ENCODE measurements at places on chromosomes 2 and 18.
A peak's percentile ranks its signal among the peaks of the same experiment; 100 is the strongest.

DNA sequence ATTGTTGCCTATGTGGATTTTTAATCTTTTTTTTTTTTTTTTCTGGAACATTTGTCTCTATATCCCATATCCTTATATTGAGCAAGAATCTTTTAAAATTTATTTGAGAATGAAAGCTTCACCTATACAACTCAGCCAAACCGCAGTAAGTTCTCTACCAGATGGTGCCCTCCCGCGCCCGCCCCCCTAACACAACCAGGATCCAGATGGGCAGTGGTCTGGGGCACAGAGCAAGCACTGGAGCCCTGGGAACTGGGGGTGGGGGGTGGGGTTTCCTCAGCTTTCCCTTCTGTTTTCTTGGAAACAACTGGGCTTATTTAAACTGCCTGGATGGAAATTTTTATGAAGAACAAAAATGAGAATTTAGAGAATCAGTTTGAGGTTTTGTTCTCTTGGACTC, 74.6 kb downstream of the ACAA2 start:
- DNase-seq, result no peak

GRCh38 chr2:222780051-222780450, 80.8 kb upstream of the ACSL3 start:
- DNase-seq, result no peak

- DNase-seq, result no peak
Observed at GRCh38 chr18:50793641-50794565, 25.9 kb downstream of the MRO start.

GRCh38 chr2:134790487-134790886, 47.9 kb upstream of the ACMSD start:
- no peak for DNase-seq

GRCh38 chr2:74071426-74071825, 76.3 kb downstream of the BOLA3 start:
- DNase-seq, result no peak

DNA sequence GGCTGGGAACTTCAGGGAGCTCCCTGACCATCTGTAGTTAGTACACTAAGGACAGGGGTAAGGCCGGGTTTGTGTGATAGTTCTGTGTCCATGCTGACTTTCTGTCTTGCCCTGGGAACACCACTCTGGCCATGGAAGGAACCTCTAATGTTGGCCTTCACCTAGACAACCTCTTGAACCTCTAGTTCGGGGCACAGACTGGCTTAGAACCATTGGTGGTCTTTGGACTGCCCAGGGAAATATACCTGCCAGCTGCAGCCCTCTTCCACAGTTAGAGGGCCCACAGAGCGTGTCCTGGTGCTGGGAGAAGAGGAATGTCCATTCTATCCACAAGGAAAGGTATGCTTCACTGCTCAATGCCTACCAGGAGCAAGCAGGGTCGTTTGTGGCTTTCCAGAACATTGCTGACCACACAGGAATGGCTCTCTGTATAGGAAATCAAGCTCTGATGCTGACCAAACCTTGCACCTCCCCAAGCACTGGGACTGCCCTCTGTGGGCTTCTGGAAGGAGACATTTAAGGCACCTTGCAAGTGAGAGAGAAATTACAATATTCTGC, 318.8 kb upstream of the EPAS1 start:
- no peak for DNase-seq

GRCh38 chr2:139518321-139518720, 738.1 kb upstream of the NXPH2 start:
- DNase-seq, result no peak

DNA sequence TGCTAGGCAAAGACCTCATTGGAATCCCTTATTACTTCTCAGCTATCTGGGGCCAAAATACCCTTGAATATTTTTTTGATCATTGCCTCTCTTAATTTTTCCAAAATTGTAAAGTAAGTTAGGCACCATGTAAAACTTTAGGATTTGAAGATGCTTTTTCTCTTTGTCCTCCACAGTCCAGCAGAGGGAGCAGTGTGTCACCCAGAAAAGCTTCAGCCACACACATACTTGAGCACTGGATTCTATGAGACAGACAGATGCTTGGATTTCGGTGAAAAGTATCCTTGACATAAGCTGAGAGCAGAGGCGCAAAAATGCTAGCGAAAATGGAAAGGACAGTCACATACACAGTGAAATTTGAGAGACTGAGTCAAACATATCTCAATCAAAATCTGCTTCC, 74.7 kb upstream of the KCNJ3 start:
- no peak for DNase-seq

DNA sequence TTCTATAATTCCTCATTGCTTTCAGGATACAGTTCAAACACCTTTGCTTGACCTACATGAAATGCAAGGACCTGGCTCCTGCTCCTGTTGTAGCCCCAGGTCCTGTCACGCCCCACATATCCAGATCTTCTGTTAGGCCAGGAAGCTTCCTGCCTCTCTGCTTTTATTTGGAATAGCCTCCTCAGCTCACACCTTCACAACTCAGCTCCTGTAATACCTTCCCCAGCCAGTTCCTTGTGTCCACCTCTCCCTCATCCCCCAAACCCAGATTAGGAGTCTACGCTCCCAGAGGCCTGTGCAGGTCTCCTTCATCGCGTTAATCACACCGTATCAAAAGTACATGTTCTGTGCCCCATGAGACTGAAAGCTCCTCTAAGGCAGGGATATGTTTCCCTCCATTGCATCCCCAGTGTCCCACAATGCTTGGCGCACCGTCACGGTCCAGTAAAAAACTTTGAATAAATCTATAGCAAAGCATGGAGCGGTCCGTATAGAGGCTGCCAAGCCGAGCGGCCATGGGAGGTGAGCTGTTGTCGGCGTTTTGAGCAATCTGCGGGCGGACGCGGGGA, 371 bp downstream of the MDH1B start:
- DNase-seq, result no peak

DNA sequence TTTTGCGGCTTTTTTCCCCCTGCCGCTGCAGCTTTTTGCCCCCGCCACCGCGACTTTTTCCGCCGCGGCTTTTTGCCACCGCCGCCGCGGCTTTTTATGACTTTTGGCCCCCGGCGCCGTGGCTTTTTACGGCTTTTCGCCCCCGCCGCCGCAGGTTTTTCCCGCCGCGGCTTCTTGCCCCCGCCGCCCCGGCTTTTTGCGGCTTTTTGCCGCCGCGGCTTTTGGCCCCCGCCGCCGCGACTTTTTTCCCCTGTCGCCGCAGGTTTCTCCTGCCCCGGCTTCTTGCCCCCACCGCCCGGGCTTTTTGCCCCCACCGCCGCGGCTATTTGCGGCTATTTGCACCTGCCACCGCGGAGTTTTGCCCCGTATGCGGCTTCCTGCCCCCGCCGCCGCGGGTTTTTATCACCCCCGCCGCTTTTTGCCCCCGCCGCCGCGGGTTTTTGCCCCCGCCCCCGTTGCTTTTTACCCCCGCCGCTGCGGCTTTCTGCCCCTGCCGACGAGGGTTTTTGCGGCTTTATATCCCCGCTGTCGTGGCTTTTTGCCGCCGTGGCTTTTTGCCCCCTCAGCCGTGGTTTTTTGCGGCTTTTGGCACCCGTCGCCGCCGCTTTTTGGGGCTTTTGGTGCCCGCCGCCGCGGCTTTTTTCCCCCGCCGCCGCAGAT, 2750.9 kb downstream of the RPIA start:
- DNase-seq, result no peak

DNA sequence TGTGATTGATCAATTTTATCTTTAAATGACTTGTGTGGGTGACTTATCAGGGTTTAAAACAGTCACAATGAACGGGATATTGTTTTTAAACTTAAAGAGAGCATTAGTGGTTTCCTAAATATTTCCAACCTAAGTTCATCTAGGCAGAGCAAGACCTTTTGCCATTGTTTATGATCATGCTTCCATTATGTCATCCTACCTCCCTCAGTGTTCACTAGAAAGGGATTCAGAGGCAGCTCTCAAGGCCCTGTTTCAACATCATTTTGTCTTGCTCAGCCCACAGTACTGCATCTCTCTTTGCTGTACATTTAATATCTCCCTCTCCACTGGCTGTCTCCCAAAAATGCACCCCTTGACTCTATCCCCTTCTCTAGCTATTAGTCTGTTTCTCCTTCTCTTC, 21.5 kb upstream of the PELI1 start:
- DNase-seq, result no peak

DNA sequence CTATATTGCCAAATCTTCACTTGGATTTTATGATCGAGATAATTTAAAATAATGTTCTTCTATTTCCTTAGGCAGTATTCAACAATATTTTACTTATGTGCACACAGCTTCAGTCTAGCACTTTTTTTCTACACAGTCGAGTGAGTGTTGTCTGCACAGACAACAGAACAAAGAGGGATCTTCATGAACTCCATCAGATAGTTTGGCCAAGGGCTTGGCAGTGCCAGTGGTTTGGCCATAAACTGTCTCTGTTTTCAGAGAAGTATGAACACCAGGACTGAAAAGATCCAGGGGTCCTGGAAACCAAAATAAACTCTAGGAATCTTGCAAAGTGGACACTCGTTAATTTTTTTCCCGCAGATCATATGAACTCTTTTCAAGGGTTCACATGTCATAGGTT, 547.3 kb downstream of the PLCL1 start:
- no peak for DNase-seq

DNA sequence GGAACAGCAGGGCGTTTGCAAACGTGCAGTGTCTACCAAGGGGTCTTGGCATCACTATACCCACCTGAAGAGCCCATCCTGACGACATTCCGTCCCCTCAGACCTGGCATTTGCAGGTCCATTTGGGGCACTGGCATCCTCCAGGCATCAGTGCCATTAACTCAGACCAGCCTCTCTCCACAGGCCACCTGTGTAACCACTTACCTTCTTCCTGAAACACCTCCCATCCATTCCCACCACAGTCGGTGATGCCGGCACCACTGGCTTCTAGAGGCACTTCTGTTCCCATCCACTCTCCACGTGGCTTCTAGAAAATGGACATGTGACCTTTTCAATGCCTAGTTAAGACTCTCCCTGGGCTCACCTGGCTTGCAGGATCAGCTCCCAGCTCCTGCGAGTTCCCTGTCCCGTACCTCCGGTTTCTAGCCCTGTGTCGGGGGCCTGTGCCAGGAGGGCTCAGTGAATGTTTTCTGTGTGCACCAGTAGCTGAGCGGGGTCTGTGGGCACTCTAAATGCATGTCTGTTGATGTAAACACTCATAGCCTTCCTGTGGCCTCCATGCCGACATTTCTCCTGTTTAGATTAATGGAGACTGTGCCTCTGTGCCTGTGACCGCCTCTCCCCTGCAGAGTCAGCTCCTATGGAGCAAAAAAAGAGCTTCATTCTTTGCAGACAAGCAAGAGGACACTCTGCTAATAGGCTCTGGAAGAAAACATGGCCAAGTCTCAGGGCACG, 458.0 kb upstream of the HS6ST1 start:
- no peak for DNase-seq

- DNase-seq, result peak; percentile 40
Observed at GRCh38 chr2:240435457-240435947, at the start of gene GPC1. Gene GPC1, plus strand, starts transcription at chr2:240435663. Its CDS starts 256 bp downstream, at chr2:240435919.

GRCh38 chr2:151975460-151976414, 123.1 kb downstream of the CACNB4 start:
- DNase-seq, result no peak

DNA sequence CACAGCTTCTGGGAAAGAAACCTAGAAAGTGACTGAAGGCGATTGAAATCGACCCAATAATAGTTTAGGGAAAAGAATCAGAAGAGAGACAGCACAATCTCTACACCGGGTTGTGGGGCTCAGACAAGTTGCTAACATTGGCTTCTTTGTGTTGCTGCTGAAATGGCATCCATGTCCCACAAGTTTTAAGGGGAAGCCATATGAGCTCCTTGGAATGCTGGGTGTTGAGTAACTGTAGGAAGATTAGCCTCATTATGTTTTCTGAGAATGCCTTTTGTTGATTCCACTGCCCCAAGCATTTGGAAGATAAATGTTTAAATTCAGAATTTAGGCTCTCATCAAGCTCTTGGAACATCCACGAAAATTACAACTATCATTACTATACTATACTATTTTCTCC, 73.4 kb upstream of the NEUROD1 start:
- no peak for DNase-seq

GRCh38 chr2:9613291-9613690, 17.5 kb downstream of the YWHAQ start:
- no peak for DNase-seq

DNA sequence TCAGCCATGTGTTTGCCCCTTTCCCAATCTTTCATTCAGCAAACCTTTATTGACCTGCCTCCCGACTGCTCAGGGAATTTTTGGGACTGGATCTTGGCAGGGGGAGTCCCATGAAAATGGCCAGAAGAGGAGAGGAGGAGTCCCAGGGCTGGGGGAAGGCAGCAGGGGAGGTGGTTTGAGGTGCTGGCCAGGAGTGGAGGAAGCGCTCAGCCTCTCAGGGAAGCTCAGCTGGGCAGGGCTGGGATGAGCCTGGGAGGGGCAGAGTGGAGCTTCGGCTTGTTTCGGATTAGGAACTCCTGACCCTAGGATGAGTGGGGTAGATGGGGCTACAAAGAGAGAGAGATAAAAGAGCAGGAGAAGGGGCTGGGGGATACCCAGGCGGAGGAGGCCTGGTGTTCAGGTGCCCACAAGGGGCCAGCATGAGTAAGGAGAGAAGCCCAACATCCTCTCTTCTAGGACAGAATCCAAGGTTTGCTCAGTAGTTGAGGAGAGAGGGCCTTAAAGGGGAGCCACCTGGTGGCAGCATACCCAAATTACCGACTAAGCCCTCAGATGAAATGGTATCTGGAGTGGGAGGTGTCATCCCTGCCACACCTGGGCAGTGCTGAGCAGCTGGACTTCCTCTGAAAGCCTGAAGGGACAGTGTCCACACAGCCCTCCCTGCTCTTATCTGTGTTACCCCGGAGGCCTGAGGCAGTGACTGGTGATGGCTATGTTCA, 91.1 kb downstream of the INHBB start:
- no peak for DNase-seq

GRCh38 chr2:196413821-196414274, 225.7 kb upstream of the CCDC150 start:
- no peak for DNase-seq

DNA sequence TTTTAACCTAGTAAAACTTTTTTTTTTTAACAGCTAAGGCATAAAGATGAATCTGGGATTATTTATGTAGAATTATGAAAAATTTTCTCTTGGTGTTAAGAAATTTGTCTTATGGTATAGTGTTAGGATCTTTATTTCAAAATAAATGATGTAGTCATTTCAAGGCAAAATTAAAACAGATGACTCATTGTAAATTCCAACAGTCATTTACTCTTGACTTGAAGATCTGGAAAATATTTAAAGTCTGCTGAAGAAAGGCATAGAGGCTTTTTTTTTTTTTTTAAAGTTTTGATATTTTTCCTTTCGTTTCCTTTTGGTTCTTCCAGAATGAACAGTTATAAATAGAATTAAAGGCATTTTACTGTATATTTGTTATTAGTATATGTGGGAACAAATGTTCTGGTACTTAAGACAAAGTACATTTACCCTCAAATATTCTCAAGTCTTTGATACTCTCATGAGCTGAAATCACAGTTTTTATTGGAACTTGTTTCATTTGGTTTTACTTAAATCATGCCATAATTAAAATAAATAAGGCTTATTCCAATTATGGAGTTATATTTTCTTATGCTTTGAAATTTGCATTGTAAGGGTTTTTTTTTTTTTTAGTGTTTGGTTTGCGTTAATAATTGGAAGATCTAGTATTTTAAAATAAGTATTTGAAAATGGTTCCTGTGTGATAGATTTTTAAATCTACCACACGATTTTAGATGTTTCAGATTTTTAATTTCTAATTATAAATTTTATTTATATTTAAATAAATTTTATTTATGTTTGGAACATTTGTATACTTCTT, 29.9 kb downstream of the GLS start:
- DNase-seq, result no peak
